ENCODE measurements at places on chromosomes 6 and 20.

GRCh38 chr6:1297746-1298145, 14.2 kb upstream of the FOXQ1 start:
- no peak for DNase-seq

- no peak for DNase-seq
Measured at GRCh38 chr6:78749326-78749725, 118.0 kb upstream of the IRAK1BP1 start.

- DNase-seq, result no peak
Measured at GRCh38 chr6:44897316-44897715, 430.8 kb upstream of the RUNX2 start.

- DNase-seq, result no peak
Measured at GRCh38 chr20:483815-484644, 21.7 kb upstream of the TBC1D20 start.

- DNase-seq, result no peak
Measured at GRCh38 chr6:134035823-134036296, 16.6 kb downstream of the SLC2A12 start.

DNA sequence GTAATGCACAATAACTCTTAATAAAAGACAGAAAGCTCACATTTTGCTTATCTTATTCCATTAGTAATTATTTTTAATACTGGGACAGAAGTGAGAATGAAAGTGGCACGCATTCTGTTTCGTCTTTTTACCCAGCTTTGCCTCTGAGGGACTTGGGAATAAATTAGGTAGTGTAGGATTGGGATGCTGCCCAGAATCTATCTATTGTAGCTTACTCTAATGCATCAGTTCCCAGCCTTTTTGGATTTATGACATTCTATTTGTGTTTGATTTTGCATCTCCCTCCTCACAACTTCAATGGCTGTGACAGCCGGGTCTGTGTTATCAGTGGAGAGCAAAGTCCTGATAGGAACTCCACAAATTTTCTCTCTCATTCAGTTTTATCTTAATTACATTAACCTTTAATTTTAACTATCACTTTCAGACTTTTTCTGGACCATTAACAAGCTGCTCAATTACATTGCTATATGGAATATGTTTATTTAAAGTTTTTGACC, 62.9 kb upstream of the TULP4 start:
- no peak for DNase-seq

- no peak for DNase-seq
Measured at GRCh38 chr20:47667531-47668312, 117.6 kb downstream of the SULF2 start.

- DNase-seq, result no peak
Measured at GRCh38 chr6:85047818-85048217, 283.4 kb upstream of the TBX18 start.

DNA sequence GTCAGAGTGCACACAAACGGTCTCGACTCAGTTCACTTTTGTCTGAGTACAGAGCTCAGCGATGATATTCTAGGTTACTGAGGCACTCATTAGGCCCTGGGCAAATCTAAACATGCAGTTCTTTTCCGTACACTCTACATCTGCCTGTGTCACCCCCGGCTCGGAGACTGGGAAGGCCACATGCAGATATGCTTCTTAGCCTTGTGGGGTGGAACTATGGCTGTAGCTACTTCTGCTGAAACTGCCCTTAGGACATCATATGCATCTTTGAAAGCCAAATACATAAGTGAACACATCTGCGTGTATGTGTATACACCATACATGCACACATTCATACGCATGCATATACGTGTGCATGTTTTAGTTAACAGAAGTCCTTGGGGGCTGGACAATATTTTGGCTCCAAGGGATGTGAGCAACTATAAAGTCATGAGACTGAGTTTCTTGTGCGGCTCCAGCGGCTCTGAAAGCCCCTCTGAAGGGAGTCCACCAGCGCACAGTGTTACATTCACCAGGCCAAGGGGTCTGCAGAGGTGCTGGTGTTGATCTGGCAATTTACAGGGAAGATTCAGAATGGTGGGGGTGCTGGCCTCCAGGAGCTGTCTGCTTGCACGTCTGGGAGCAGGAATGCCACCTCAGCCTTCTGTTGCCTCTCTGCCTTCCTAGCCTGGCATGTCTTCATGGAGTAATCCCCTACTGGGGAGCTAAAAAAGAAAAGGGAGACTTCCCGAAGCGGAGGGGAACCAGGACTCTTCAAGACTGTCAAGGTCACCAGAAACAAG, 31.6 kb downstream of the PSMG4 start:
- DNase-seq, result no peak

DNA sequence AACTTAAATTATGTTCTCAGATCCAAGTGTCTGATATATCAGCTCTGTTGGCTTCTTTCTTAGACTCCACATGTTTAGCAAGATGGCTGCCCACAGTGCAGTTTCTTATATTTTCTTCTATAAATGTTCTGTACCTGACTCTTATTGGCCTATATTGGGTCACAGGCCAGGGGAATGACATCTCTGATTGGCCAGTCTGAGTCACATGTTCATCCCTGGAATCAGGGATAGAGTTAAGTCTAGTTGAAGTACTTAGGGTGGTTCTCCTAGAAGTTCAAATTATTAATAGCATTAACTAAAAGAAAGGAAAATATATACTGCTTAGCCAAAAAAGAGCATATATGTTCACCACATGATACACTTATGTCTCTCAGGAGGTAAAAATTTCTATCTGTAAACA, 105.3 kb upstream of the SLC22A16 start:
- no peak for DNase-seq

DNA sequence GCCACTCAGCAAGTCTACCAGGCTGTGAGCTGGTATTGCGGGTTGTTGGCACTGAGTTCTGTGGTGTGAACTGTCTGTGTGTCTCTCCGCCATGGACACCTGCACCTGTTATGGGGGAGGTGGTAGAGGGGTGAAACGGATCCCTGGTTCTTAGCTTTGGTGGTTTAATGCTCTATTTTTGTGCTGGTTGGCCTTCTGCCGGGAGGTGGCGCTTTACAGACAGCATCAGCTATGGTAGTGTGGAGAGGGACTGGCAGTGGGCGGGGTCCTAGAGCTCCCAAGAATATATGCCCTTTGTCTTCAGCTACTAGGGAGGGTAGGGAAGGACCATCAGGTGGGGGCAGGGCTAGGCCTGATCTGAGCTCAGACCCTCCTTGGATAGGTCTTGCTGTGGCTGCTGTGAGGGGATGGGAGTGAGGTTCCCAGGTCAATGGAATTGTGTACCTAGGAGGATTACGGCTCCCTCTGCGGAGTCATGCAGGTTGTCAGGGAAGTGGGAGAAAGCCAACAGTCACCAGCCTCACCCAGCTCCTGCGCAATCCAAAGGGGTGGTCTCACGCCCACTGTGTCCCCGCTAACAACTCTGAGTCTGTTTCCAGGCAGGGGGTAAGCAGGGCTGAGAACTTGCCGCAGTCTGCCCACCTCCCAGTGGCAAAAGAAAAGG, 154.3 kb downstream of the CCDC170 start:
- no peak for DNase-seq

Measured in T-helper 1 cell (primary cell).